ENCODE measurements at places on chromosomes 5 and 9. TPM values are rescaled to one million over a fixed set of nuclear protein-coding genes. Genes with fewer than 3 reads are reported as not detected.
A peak's percentile ranks its signal among the peaks of the same experiment; 100 is the strongest.

ARRDC3 gene
- 59.7 TPM for total RNA-seq

TMEM267 gene
- total RNA-seq = 10.2 TPM

NEUROG1 gene
- 7.3 TPM for total RNA-seq

LCN10 gene
- not detected for total RNA-seq

DNA sequence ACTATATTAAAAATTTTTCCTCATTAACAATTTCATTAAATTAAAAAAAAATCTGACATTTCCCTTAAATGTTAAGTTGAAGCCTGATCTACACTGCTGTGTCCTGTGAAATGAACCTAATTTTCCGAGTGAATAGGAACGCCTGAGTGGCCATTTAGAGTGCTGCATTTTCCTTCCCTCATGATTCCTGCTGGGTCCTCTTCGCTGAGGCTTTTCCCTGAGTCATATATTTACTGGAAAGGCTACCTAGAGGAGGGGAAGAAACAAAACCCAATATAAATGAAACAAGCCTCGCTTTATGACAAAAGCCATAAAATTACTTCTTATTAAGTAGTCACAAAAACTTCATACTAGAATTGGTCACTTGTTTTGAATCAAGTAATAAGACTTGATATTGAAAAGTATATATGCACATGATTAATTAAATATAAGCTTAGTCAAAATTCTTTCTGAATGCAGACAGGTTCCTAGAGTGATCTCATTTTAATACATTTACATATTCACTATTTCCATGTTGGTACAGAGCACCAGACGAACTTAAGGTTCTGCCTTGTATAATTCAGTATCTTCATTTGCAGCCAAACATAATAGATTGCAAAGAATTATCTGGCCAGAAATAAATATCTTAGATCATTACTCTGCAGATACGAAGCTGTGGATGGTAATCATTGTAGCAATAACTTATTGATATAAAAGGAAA, 6.3 kb upstream of the ISCA1 start:
- no peak for DNase-seq

GRCh38 chr9:84791643-84792042, 122.1 kb downstream of the NTRK2 start:
- DNase-seq = no peak

- DNase-seq = no peak
These were observed 103.5 kb downstream of the PLCXD3 start for GRCh38 chr5:41406936-41407335.

GRCh38 chr5:159051421-159052282, 48.1 kb downstream of the EBF1 start:
- DNase-seq = peak; percentile 42

GRCh38 chr9:126217797-126218196, 108.8 kb upstream of the MVB12B start:
- no peak for DNase-seq

GRCh38 chr5:143237664-143238063, 165.8 kb downstream of the NR3C1 start:
- DNase-seq = no peak
